ENCODE measurements at places on chromosomes 11 and 22.

DNA sequence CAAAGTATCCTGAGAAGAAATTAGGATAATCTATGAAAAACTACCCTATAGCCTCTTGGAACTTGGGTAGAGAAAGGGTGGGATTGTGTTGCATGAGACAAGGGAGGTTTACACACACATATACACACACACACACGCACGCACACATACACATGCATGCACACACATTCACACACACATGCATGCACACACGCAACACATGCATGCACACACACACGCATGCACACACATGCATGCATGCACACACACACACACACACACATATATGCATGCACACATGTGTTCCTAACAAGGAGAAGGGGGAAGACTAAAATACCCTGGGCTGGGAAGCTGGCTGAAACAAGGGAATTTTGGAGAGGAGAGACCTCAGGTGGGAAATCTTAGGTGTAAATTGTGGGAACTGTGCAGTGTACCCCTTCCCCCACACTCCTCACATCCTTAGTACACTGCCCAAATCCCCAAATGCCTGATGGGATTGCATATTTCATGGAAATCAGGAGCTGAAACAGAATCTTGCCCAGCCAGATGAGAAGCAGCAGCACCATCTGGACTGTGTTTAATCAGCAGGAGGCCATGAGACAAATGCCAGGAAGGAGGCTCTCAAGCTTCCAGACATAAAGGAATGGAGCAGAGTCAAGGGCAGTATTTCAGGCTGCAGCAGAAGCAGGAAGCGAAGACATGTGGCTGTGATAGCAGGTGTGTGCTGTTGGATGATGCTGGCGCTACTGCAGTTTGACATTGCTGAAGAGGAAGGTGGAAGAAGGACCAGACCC, 14.6 kb upstream of the POLD3 start:
- DNase-seq = no peak

- DNase-seq = no peak
These were observed 6.1 kb downstream of the ARVCF start for GRCh38 chr22:20010307-20011122.

DNA sequence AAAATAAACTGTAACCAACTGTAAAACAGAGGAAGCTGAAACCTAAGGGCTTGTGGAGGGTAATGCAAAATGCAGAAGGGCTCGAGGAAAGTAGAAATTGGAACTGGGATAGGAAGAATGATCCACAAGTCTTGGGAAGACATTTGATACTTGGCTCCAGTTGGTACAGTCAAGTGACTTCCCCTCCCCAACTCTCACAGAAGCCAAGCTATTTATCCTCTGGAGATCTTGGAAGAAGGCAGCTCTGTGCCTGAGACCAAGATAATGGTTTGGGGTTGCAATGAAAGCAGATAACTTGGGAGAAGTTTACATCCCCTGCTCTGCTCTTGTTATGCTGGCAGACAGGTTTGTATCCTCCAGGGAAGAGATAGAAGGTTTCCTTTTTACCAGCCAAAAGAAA, 198.9 kb upstream of the ZC3H12C start:
- DNase-seq = no peak

- no peak for DNase-seq
These were observed 11.3 kb upstream of the GDPD5 start for GRCh38 chr11:75536786-75537641.

GRCh38 chr11:1219834-1220815, 2.7 kb upstream of the MUC5B start:
- DNase-seq = no peak

DNA sequence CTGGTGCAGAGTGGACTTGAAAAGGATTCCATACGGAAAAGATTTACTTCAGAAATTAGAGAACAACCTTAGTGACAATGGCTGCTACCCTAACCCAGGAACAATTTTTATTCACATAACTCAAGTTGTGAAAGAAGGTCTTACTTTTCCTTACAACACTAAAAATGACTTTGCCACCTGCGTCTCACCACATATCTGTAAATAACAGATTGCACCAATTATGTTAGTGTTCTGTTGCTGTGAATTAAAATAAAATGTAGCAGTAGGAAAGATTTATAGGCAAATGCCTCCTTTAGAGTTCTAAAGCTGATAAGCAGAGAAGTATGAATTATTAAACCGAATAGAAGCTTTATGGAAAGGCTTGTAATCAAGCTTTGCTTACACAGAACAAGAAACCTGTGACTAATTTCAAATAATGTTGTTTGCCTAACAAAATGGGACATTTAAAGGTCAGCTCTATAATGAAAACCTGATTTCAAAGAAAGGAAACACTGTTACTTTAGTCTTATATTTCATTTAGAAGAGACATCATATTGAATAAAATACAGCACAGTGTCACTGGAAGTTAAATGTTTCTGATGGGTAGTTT, 2237.8 kb downstream of the LRRC4C start:
- no peak for DNase-seq

DNA sequence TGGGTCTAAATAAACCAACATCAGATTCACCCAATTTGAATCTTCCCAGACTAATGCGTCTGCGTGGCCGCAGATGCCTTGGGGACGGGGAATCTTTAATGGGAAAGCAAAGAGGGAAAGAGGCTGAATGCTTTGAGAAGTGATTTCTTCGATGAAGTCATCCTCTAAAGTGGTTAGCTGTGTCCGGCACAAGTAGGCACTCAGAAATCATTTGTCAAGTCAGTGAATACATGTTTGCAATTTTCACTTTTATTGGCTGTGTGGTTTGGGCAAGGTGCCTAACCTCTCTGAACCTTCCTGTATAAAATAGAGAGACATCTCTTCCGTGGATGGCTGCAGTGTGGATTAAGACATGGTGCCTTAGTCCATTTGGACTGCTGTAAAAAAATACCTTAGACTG, 19.7 kb upstream of the IFT27 start:
- no peak for DNase-seq

- DNase-seq = no peak
These were observed 153.1 kb downstream of the BRD1 start for GRCh38 chr22:49674479-49675050.

GRCh38 chr11:117179048-117179999, 781 bp downstream of the SIDT2 start:
- no peak for DNase-seq

- no peak for DNase-seq
These were observed 89.3 kb upstream of the ASPHD2 start for GRCh38 chr22:26339755-26340154.

DNA sequence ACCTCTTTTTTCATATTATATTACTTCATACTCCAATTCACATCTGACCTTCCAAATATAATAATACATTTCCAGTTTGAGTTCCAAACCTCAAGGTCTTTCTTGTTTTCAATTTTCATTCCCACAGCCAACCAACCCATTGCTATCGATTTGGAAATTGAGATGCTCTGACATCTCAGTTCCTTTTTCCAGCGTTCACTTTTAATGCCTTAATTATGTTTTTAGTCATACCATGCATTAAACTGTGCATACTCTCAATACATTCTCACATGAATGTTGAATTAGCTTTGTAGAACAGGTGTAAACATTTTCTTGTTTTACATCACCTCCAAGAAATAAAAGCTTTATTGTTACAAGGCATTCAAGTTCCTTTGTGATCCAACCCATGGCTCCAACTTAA, 294.2 kb upstream of the ANO3 start:
- no peak for DNase-seq

DNA sequence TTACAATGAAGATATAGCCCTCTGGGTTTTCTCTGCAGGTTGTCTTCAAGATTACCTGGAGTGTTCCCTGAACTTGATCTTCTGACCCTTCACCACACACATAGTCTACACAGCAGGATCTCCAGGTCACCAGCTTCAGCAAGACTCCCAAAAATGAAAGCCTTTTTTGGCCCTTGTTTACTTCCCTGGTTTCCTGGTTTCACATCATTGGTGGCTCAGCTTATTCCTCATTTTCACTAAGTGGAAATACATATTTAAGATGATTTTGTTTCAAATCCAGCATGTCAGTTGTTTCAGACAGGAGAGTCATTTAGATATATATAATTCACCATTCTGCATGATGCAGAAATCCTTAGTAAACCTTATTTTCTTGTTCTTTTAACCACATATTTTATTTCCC, 41.6 kb upstream of the MPEG1 start:
- DNase-seq = no peak

DNA sequence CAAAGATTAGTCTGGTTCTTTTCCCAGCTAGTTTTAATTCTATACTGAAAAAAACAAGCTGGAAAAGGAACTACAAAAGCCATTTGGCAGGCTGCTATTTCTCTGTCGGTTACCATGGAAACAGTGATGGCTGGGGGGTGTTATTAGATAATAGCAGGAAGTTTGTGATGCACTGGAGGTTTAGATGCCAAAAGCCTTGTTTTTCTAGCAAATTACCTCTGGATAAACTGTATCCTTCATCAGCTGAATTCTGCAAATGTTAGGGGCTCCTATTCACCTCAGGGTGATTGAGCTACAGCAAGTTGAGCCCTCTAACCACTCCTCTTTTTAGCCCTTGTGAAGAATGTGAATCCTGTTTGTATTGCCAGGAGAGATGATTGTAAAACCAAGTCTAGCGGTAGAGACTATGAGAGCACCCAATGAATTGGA, 25.2 kb downstream of the ALKBH3 start:
- DNase-seq = no peak

DNA sequence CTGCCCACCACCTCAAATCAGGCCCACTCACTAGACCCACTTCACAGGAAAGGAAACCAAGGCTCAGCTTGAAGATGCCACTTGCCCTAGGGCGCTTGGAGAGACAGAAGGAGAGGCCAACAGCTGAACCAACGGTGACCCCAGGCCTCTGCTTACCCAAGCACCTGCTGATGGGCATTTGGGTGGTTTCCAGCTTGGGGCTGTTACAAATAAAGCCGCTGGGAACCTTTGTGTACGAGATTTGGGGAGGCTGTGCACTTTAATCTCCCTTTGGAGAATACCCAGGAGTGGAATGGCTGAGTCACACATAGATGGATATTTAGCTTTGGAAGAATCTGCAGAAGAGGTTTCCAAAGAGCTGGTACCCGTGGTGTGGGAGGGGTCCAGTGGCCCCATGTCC, 50.9 kb upstream of the LINC01488 start:
- no peak for DNase-seq

DNA sequence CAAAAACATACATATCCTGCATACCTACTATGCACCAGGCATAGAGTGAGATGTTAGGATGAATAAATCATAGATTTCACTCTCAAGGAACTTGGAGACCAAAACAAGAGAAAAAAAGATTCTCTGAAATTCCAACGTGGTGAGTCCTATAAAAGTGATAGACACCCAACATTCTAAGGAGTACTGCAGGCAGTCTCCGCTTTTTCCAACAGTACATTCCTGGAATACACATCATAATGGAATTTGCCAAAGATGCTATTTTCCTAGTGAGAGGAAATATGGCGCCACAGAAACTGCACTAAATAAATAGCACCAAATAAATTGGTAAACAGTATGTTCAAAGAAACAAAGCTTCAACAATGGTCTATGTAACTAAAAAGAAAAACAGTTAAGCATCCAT, 6.0 kb downstream of the TMEM123 start:
- DNase-seq = no peak

GRCh38 chr22:41384128-41384527, 2.4 kb downstream of the TEF start:
- DNase-seq = no peak

DNA sequence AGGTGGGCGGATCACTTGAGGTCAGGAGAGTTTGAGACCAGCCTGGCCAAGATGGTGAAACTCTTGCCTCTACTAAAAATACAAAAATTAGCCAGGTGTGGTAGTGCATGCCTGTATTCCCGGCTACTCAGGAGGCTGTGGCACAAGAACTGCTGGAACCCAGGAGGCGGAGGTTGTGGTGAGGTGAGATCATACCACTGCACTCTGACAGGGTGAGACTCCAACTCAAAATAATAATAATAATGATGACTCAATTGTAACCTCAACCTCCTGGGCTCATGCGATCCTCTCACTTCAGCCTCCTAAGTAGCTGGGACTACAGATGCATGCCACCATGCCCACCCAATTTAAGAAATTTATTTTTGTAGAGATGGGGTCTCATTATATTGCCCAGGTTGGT, 15.6 kb upstream of the CHRNA10 start:
- DNase-seq = no peak

DNA sequence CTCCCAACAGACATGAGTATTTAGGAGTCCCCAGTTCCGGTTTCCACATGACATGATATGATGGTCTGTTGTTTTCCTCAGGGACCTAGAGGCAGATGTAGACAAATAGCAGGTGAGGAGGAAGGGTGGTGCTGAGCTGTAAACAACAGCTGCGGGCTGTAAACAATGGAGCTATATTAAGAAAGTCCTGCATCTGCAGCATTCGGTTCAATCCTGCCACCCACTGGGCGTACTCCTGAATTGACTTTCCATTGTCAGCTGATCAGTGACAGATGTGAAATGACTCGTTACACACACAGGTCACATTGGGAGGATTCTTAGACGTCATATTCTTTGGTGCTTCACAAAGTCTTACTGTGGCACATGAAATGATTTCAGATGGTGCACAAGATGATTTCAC, 26.8 kb upstream of the RAG1 start:
- DNase-seq = no peak

GRCh38 chr11:122423273-122423672, 232.2 kb upstream of the UBASH3B start:
- DNase-seq = no peak

- DNase-seq = no peak
These were observed 32.6 kb upstream of the KCNQ1OT1 start for GRCh38 chr11:2732261-2732939.

DNA sequence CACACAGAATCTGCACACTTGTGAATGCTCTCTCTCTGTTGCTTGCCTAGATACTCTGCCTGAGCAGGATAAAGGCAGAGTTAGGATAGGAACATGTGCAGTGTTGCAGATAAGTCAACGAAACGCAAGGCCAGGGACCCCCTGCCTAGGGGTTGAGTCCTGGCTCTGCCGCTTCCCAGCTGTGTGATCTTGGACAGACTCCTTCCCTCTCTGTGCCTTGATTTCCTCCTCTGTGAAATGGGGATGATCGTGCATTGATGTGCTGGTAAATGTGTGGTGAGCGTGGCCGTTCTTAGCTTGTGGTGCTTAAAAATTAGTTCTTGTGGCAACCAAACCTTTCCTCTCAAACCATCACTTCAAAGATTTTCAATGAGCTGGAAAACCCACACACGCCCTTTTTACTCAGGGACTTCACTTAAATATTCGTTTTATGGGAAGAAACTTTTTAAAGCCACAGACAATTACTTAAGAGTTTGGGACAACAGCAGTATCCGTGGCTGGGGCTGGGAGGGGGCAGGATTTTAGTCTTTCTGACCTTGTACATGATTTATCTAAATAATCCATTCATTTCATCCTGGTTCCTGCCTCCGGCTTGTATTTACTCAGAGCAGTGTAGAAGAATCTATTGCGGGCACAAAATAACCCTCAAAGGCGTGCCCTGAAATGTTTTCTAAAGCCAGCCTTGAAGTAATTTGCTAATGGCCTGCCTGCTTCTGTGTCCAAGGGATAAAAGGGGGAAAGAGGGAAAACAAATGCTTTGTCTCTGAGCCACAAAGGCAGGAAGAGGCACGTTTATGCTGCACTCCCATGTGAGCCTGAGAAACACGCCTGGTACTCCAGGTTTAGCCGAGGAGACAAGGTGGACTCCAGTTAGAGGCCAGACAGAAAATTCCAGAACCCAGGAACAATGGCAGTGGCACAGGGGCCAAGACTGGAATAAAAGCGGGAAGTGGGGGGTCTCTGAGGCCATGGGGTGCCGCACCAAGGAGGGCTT, 85.0 kb upstream of the CRYBB3 start:
- no peak for DNase-seq
